AML-193 (cell line): ENCODE measurements at places on chromosomes 5 and 9.

DNA sequence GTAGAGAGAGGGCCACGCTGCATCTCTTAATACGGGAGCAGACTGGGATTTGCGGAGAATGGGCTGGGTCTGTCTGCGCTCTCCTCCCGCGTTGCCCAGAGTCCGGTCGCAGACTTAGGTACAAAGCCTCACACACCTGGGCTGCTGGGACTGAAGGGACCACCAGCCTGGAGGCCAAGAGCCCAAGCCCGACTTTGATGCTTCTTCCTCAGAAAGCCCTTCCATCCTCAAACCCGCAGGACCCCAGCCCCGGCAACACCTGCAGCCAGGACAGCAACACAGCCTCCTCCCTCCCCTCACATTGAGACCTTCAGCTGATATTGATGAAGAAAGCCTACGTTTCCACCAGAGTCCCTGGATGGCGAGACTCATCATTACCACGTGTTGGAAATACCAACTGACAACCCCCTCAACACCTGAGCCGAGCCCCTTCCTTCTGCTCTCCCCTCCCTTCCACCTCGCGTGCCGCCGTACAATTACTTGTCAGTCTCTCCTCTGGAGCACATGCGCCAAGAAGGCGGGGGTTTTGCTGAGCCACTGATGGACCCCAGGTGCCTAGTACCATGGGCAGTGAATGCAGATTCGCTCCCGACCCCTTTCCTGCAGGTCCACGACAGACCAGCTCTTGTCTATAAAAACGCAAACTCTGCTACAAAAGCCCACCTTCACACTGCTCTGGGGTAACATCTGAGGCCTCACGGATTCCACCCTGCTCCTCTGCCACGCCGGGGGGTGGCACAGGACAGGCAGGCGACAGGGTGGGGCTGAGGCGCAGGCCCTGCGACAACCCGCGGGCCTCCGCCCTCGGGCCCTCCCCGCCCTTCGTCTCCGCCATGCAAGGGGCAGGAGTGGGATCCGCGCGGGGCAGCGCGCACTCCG, 841 bp downstream of the ASB6 start:
- DNase-seq, result no peak

DNA sequence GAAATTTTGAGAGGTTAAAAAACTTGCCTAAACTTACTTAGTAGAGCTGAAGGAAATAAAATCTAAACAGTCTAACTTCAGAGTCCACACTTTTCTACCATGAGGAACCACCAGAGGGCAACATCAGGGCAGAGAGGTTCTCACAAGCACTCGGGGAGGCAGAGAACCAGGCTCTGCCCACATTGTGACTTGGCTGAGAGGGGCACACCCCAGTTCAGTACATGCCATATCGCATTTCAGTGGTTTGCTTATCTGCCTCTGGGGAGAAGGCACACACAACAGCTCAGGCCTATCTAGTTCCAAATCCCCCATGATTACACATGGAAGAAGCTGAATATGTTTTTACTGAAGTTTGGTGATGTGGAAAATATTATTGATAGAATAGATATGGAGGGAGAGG, 49.2 kb downstream of the EQTN start:
- peak; percentile 4 for DNase-seq

- DNase-seq, result peak; percentile 74
Observed at GRCh38 chr9:73149371-73150067, 2.1 kb upstream of the ANXA1 start.

GRCh38 chr9:130054325-130054786, 650 bp downstream of the GPR107 start:
- DNase-seq, result no peak
